ENCODE measurements at places on chromosomes 7 and 10.

GRCh38 chr10:3294919-3295581 lies 122.5 kb upstream of the PITRM1 start:
- no peak for DNase-seq

- peak; percentile 38 for DNase-seq
Measured at GRCh38 chr10:14952851-14953423, 959 bp downstream of the DCLRE1C start.

GRCh38 chr7:125391921-125392320 lies 462.3 kb upstream of the POT1 start:
- DNase-seq: no peak

- no peak for DNase-seq
Measured at GRCh38 chr7:87715545-87715944, 87.3 kb downstream of the RUNDC3B start.

DNA sequence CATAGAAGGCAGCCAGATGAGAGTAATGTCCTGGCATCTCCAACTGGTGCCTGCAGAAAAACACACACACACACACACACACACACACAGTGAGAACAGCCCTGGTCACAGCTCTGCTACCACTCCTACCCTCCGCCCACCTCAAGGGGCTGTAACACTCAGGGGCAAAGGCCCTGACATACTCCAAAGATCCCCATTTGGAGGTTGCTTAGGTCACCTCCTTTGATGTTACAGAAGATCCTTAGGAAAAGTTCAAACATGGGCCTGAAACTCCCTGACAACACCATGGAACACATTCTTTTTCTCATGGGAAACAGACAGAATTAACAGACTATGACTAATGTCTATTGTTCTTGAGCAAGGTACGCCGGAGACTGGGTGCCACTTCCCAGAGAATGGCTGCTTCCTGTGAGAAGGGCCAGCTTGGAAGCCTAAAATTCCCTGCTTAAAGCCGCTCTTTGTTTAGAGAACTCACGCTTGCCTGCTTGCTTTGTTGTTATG lies 27.7 kb downstream of the DENND11 start:
- peak; percentile 97 for DNase-seq

GRCh38 chr10:11871466-11871865 lies 48.3 kb downstream of the PROSER2 start:
- DNase-seq: peak; percentile 65

DNA sequence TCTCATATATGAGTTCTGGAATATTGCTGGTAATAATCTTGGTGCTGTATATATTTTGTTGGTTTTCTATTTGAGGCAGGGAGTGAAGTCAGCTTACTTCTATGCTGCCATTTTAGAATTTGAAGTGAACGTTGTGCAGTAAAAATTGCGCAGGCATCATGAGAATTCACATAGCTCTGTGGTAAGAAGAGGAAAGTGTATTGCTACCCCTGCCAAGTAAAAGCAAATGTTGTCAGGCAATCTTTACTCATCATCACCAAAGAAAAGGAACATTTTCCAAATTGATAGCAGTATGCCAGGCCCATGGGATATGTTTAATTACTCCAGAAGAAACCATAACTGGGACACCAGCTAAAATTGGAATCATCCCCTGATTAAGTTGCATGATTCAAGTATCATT lies 13.4 kb downstream of the FEZF1 start:
- no peak for DNase-seq

- no peak for DNase-seq
Measured at GRCh38 chr10:6120691-6121090, 31.9 kb downstream of the RBM17 start.

DNA sequence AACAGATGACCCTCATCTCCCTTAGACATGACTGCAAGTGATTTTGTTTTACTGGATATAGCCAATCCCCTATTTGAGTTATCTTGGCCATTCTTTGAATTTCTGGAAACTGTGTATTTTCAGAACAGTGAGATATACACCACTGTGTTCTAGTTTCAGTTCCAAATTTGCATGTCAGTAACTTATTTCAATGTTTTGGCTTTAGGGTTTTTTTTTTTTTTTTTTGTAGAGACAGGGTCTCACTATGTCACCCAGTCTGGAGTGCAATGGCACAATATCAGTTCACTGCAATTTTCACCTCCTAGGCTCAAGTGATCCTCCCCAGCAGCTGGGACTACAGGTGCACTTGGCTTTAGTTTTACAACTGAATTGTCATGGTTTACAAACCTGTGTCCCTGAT lies 67.2 kb downstream of the ATAD1 start:
- no peak for DNase-seq

DNA sequence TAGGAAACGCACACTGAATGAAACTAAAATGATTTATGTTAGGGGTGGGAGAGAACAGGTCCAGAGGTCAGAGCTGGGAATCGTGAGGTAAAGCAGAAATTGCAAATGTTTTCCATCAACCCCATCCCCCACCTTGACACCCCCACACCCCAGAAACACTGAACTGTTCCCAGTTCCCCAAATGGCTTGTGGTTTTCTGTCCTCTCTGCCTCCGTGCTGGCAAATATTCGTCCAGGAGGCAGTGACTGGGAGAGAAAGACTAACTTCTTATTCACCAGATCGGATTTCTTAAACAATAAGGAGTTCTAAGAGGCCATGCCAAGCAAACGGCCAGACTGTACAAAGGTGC lies 730 bp upstream of the RASSF4 start:
- no peak for DNase-seq

Data from dermis blood vessel endothelial cell (primary cell).